ENCODE measurements at places on chromosomes 13 and 19. TPM values are rescaled to one million over a fixed set of nuclear protein-coding genes. Genes with fewer than 3 reads are reported as not detected.

TNFSF9 gene
- total RNA-seq = 1.3 TPM

CABP5 gene
- not detected for total RNA-seq

ERCC2 gene
- 26.9 TPM for total RNA-seq

GGN gene
- total RNA-seq = 1.1 TPM

HIPK4 gene
- total RNA-seq = not detected

DNA sequence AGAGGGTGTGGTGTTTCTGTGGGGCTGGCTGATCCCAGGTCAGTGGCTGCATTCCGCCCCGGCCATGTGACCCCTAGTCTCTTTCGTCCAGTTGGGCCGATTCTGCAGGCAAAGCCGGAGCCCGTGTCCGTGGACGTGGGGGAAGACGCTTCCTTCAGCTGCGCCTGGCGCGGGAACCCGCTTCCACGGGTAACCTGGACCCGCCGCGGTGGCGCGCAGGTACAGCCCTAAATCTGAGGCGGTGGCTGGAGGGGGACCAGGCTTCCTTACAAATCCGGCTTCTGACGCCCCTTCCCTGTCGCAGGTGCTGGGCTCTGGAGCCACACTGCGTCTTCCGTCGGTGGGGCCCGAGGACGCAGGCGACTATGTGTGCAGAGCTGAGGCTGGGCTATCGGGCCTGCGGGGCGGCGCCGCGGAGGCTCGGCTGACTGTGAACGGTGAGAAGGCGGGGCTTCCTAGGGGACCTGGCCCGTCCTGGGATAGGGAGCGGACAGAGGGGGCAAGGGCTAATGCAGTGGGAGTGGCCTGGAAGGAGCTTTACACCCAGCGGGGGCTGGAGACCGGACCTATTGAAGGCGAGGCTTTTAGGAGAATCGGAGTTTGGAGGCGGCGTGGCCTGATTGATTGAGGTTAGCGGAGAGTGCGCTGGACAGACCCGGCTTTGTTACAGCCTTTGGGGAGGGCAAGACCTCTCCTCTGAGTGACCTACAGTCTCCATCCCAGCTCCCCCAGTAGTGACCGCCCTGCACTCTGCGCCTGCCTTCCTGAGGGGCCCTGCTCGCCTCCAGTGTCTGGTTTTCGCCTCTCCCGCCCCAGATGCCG, 4.3 kb downstream of the KIRREL2 start:
- H3K4me1 ChIP-seq = peaks cover 6% of the 10 kb centered on the region
- DNase-seq = no peak

- peaks cover 8% of the 10 kb centered on the region for H3K27me3 ChIP-seq
- no peak overlapping the region for H3K4me3 ChIP-seq
- DNase-seq = no peak
- peaks cover 58% of the 10 kb centered on the region for H3K4me1 ChIP-seq
- no peaks in the 10 kb centered on the region for H3K36me3 ChIP-seq
Observed at GRCh38 chr13:30334663-30335386, 27.5 kb upstream of the KATNAL1 start.

DNA sequence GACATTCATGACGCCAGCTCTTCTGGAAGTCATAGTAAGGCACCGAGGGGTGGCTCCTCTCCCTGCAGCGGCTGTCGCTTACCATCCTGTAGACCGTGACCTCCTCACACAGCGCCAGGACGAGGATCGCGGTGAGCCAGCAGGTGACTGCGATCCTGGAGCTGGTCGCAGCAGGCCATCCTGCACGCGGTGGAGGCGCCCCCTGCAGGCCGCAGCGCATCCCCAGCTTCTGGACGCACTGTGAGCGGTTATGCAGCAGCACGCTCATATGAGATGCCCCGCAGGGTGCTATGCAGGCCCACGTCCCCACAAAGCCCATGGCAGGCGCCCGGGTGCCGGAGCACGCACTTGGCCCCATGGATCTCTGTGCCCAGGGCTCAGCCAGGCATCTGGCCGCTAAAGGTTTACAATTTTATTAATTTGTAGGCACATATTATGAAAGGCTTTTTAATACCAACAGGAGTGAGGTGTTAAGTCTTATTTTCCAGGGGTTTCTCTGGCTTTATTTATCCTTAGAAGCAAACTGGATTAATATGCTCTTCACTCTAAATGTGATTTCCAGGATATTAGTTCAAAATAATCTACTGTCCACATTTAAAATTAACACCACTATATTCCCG, 35.6 kb upstream of the PSPC1 start:
- H3K36me3 ChIP-seq = peaks cover 21% of the 10 kb centered on the region
- no peak overlapping the region for H3K27ac ChIP-seq
- H3K4me1 ChIP-seq = no peaks in the 10 kb centered on the region
- H3K27me3 ChIP-seq = no peaks in the 10 kb centered on the region
- DNase-seq = peak; percentile 75

DNA sequence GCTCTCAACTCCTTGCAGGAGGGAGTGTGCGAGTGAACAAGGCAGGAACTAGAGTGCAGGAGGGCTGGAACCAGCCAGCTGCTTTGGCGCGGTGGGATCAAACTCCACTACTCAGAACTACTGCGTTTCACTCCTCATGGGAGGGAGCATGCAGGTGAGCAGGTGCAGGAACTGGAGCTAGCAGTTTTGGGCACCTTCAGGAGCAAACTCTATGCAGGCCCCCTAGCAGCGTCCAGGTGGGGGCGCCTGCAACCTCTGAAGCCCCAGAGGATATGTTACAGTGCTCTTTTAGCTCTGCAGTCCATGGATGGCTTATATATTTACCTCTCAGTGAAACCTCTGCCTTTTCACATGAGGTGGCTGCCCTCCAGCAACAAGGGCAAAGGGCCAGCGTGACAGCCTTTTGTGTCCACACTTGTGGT, 1303.4 kb downstream of the PCDH9 start:
- H3K27me3 ChIP-seq = peaks cover 3% of the 10 kb centered on the region
- no peak overlapping the region for H3K4me3 ChIP-seq
- H3K27ac ChIP-seq = no peak overlapping the region
- no peaks in the 10 kb centered on the region for H3K4me1 ChIP-seq

- H3K36me3 ChIP-seq = no peaks in the 10 kb centered on the region
- no peak overlapping the region for H3K4me3 ChIP-seq
- H3K4me1 ChIP-seq = no peaks in the 10 kb centered on the region
- no peak for DNase-seq
- no peak overlapping the region for H3K27ac ChIP-seq
- H3K27me3 ChIP-seq = peaks cover 6% of the 10 kb centered on the region
Observed at GRCh38 chr13:20337884-20338551, 105.9 kb upstream of the GJB6 start.

GRCh38 chr19:57078802-57079201, 41.0 kb upstream of the USP29 start:
- no peak overlapping the region for H3K27ac ChIP-seq
- H3K4me1 ChIP-seq = no peaks in the 10 kb centered on the region
- no peak overlapping the region for H3K4me3 ChIP-seq
- no peaks in the 10 kb centered on the region for H3K36me3 ChIP-seq
- no peaks in the 10 kb centered on the region for H3K27me3 ChIP-seq

DNA sequence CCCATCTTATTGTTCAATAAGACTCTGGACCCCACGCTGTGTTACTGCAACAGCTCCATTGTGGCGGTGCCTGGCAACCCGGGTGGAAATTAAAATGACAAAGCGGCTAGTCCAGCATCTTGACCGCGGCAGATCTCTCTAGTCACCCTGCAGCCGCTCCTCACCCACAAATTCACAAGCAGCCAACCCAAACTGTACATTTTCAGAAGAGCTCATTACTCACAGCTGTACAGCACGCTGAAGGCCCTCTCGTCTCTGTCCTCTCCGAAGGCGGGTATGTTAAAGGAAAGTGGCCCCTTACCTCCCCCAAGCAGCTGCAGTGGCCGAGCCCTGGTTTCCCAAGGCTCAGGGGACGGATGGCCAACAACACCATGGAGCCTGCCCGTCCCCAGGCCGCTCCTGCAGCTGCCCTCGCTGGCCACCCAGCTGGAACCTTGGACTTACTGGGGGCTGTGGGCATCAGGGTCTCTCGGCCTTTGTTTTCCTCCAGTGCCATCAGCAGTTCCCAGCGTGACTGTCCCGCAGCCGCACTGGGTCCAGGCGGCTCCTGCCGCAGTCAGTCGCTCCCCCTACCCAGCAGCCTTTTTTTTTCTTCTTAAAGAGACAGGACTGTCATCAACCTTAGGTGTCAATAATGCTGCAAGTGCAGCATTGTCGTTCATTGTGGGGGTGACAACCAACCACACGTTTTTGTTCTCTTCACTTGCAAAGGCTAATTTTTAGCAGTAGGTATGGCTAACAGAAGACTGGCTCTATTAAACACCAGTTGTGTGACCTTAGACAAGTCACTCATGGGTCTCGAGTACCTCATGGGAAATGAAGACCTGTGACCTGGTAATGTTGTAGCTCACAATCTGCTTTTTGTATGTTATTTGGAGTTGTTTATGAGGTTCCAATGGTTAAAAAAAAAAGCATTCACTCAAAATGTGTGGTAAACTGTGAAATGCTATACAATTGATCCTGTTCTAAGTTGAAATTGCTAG, at the start of gene SACS:
SACS (minus strand) TSS at position 532 of the 983 bp plus-strand sequence. CDS start 22,463 bp downstream, outside the sequence.
- DNase-seq = peak; percentile 73
- H3K27ac ChIP-seq = peak within 1 kb of the TSS; percentile 50
- H3K36me3 ChIP-seq = no peaks in the 10 kb centered on the region

DNA sequence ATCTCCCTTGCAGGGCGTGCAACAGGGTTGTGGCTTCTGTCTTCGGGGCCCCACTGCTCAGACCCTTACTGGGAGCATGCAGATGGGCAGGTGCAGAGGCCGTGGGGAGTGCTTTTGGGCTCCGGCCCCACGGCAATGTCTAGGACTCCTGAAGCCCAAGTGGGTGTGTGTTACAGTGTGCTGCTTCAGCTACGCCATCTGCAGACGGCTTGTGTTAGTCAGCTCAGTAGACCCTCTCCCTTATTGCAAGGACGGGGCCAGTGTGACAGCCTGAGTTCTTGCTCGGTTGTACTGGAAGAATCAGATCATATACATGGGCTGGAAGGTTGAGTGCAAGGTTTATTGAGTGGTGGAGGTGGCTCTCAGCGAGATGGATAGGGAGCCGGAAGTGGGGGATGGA, 39.3 kb downstream of the DNAJC3 start:
- H3K4me1 ChIP-seq = no peaks in the 10 kb centered on the region
- no peak for DNase-seq
- peaks cover 34% of the 10 kb centered on the region for H3K36me3 ChIP-seq
- H3K27me3 ChIP-seq = no peaks in the 10 kb centered on the region
- no peak overlapping the region for H3K4me3 ChIP-seq

GRCh38 chr13:33931397-33932311, 113.7 kb downstream of the RFC3 start:
- H3K4me3 ChIP-seq = no peak overlapping the region
- peaks cover 26% of the 10 kb centered on the region for H3K4me1 ChIP-seq
- no peak for DNase-seq
- H3K27me3 ChIP-seq = no peaks in the 10 kb centered on the region

DNA sequence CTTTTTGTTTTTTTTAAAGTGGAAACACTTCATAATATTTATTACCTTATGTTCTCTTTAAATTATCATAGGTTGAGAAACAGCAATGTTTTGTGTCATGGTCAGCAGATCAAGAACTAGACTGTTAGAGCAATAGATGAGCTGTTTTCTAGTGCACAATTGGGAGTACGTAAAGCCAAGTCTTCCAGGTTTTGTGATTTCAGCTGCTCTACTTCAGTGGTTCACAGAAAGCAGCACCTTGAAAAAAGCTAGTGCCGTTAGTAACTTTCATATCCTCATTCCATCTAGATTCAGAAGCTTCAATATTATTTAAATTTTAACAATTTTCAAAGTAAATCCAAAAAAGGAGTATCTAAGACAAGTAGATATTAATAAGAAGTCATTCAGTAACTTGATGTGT, 1.9 kb downstream of the GPR18 start:
- H3K4me1 ChIP-seq = peaks cover 8% of the 10 kb centered on the region
- H3K4me3 ChIP-seq = no peak overlapping the region
- no peaks in the 10 kb centered on the region for H3K27me3 ChIP-seq
- H3K27ac ChIP-seq = no peak overlapping the region
- peaks cover 24% of the 10 kb centered on the region for H3K36me3 ChIP-seq
- no peak for DNase-seq

DNA sequence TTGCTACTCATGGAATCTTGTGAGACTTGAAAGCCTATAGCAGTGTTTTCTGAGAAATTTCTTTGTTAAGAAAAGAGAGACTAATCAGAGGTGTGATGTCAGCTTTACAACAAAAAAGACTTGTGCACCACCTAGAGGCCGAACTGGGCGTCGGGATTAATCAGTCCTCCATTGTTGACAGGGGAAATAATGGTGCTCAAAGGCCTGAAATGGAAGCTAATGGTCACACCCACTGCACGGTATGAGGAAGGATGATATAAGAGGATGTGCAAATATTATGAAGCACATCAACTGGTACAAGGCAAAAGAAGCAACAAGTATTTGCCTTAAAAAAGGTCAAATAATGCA, 480.2 kb upstream of the MIR17HG start:
- peaks cover 9% of the 10 kb centered on the region for H3K4me1 ChIP-seq
- H3K27me3 ChIP-seq = no peaks in the 10 kb centered on the region
- peaks cover 4% of the 10 kb centered on the region for H3K36me3 ChIP-seq
- peak; percentile 72 for DNase-seq

DNA sequence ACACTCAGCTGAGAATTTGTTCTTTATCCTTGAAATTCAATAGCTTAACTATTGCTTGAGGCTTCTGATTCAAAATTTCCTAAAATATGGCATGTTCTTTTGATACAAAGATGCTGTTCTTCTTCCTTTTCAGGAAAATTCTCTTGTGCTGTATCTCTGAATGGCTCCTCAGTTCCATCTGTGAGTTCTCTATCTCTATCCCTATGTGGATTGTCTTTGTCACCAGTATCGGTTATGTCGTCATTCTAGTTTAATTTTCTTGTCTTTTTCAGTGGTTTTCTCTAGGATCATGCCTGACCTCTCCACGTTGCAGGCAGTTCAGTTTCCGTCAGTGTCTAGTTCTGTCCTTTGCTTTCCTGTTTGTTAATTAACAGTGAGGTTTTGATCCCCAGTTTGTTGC, 104.6 kb upstream of the GJB6 start:
- no peak overlapping the region for H3K4me3 ChIP-seq
- no peak overlapping the region for H3K27ac ChIP-seq

DNA sequence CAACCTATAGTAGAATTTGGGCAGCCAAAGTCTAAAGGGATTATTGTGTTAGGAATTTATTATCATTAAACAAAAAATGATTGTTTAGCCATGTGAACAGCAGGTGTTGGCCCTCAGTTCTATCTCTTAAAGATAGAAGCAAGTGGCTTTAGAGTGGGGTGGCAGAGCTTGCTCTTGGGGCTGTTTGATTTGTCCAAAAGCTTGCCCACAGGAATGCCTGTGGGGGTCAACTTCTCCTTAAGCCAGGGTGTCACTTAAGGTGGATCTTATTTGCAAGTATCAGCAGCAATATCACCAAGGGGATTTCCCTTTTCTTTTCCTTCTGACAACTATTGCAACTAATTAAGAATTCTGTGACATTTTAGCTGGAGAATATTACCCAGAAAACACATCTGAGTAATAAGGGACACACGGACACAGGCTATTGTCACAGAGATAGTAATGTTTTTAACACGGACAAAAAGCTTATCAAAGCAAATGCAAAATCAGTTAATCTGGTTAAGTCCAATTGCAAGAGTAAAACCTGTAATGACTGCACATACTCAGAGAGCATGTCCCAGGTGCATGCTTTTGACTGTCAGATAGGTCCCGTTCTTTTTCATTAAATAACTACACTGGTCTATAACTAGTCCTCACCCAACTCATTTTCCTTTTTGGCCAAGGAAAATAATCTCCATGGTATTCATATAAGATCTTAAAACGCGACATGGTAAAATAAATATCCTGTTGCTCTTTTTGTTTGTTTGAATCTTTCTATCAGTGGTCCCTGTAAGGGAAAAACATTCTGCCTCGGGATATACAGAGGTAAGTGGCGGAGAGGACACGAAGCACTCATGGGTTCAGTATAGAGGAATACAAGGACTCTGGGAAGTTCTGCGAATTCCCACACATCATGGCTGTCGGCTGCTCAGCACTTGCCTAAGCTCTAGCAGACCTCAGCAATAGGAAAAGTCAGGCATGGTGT, 172.1 kb upstream of the RFC3 start:
- no peak overlapping the region for H3K27ac ChIP-seq
- H3K4me1 ChIP-seq = peaks cover 7% of the 10 kb centered on the region
- no peak overlapping the region for H3K4me3 ChIP-seq

All from type B pancreatic cell (in vitro differentiated cells).